Bronchus fibroblast of lung (primary cell): ENCODE measurements at places on chromosomes 7 and 10. TPM values are rescaled to one million over a fixed set of nuclear protein-coding genes. Genes with fewer than 3 reads are reported as not detected.

MEOX2 gene
- total RNA-seq, result 1.5 and 1.9 TPM in 2 replicates

COL26A1 gene
- 1.0 TPM in 1 of 2 replicates, not detected in the other for total RNA-seq

ADAP1 gene
- 0.84 and 1.3 TPM in 2 replicates for total RNA-seq

GPR26 gene
- total RNA-seq, result not detected in 2 replicates

TRIM73 gene
- total RNA-seq, result 0.34 and 0.45 TPM in 2 replicates

ZC3HAV1L gene
- 3.9 and 4.6 TPM in 2 replicates for total RNA-seq

CHST12 gene
- 7.0 and 8.2 TPM in 2 replicates for total RNA-seq

SPDYE1 gene
- total RNA-seq, result not detected in 2 replicates
